ENCODE measurements at places on chromosomes 11 and 22. TPM values are rescaled to one million over a fixed set of nuclear protein-coding genes. Genes with fewer than 3 reads are reported as not detected.
A peak's percentile ranks its signal among the peaks of the same experiment; 100 is the strongest.

DNA sequence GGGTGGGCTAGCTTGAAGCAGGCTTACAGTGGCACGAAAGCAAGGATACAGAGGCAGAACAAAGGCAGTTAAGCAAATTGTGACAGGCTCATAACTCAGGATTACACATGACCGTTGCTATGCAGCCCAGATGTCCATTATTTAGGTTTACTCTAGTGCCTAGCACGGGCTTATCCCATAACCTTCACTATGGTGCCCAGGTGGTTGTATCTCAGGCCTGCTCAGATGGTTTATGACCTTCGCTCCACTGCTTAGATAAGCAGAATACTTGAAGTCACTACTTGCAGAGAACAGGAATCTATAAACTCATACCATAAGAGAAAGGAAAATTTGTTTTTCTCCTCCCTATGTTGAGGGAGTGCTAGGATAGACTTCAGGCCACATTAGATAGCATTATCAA, 9.0 kb downstream of the OR6M1 start:
- H3K27me3 ChIP-seq = no peaks in the 10 kb centered on the region
- no peak overlapping the region for H3K27ac ChIP-seq

- H3K4me3 ChIP-seq = no peak overlapping the region
- H3K27ac ChIP-seq = no peak overlapping the region
- no peaks in the 10 kb centered on the region for H3K36me3 ChIP-seq
- no peaks in the 10 kb centered on the region for H3K27me3 ChIP-seq
These were observed 6.3 kb downstream of the ARHGEF17 start for GRCh38 chr11:73314117-73314961.

DNA sequence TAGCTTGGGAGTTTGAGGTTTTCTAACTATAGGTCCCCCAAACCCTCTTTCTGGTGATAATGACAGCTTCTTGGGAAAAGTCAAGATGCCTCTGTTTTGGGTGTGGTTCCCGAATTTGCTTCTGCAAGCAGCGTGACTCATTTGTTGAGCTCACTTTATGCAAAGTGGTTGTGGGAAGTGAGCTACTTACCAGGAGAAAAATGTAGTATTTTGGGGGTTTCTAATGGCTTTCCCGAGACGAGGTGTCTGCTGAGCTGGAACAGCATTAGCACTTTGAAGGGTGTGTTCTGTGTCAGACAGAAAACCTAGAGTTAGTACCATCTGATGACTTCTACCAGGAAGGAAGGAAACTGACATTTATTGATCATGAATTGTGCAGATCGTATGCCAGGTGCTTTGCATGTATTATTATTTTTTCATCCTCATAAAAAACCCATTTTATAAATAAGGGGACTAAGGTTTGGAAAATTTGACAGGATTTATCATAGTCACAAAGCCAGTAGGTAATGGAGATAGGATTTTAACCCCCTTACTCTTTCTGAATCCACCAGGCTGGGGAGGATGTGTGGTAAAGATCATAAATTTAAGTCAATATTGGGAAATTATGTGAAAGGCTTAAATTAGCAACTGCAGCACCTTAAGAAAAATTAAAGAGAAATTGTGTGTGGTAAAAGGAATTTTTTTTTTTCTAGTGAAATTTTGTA, 108.8 kb upstream of the CD44 start:
- peak overlapping the region; percentile 46 for H3K27ac ChIP-seq
- peaks cover 44% of the 10 kb centered on the region for H3K4me1 ChIP-seq
- H3K36me3 ChIP-seq = no peaks in the 10 kb centered on the region
- peak overlapping the region; percentile 16 for H3K4me3 ChIP-seq
- H3K27me3 ChIP-seq = no peaks in the 10 kb centered on the region

DNA sequence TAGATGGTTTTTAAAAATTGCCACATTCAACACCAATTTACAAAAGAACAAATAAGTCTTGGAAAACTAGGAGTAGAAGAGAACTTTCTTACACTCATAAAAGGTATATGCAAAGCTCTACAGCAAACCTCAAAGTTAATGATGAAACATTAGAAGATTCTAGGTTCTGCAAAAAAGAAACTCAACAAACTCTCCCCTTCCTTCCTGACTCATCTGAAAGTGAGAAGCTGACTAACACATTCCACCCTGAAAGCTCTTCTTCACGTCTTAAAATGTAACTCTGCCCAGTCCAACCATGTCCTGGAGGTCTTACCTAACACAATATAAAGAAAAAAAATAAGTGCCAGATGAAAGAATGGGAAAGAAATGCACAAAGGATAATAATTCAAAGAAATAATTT, 218.9 kb upstream of the ISX start:
- no peaks in the 10 kb centered on the region for H3K27me3 ChIP-seq
- H3K36me3 ChIP-seq = no peaks in the 10 kb centered on the region
- no peaks in the 10 kb centered on the region for H3K4me1 ChIP-seq
- DNase-seq = no peak
- no peak overlapping the region for H3K4me3 ChIP-seq

GRCh38 chr11:128678024-128678423, 15.8 kb upstream of the FLI1 start:
- no peak overlapping the region for H3K4me3 ChIP-seq
- H3K36me3 ChIP-seq = no peaks in the 10 kb centered on the region
- H3K27ac ChIP-seq = no peak overlapping the region
- peaks cover 17% of the 10 kb centered on the region for H3K4me1 ChIP-seq

- H3K4me3 ChIP-seq = no peak overlapping the region
- no peaks in the 10 kb centered on the region for H3K36me3 ChIP-seq
- no peaks in the 10 kb centered on the region for H3K27me3 ChIP-seq
- no peaks in the 10 kb centered on the region for H3K4me1 ChIP-seq
- DNase-seq = no peak
These were observed 823 bp upstream of the MUC15 start for GRCh38 chr11:26572770-26573402.

DNA sequence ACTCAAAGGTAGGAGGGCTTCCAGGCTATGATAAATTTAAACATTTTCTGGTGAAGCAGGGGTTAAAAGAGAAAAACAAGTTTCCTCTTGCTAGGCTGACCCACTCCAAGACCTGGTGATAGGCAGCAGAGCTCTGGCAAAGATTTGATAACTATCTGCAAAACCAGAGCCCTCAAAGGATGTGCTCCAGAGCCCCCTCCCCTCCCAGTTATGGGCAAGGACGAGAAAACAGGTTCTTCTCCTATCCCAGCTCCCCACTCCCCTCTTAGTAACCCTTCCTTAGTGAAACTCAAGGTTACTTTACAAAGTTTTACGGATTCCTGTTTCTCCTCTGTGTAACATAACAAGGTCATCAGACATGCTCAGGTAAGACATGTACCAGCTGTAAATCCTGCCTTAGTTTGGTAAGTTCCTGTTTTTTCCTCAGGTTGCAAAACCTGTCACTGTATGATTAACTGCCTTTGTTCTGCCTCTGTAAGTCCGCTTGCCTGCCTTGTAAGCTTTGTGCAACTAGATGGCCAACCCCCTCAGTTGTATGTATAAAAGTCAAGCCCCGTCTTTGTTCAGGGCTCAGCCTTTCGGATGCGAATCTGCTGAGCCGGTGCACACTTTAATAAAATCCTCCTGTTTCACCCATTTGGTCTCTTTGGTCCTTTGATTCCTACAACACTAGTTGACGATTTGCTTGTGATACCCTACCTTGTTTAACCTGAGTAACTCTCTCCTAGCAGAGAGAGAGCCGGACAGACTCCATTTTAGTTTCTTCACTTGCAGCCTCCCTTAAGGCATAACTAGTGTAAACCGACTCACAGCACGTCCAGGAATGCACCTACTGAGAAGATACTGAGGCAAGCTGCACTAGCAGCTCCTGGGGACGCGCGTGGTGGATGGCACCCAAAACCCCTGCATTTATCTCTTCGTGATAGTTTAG, 13.9 kb downstream of the APOBEC3H start:
- H3K36me3 ChIP-seq = no peaks in the 10 kb centered on the region
- H3K4me1 ChIP-seq = peaks cover 4% of the 10 kb centered on the region
- no peak for DNase-seq
- no peaks in the 10 kb centered on the region for H3K27me3 ChIP-seq
- no peak overlapping the region for H3K4me3 ChIP-seq
- no peak overlapping the region for H3K27ac ChIP-seq

DNA sequence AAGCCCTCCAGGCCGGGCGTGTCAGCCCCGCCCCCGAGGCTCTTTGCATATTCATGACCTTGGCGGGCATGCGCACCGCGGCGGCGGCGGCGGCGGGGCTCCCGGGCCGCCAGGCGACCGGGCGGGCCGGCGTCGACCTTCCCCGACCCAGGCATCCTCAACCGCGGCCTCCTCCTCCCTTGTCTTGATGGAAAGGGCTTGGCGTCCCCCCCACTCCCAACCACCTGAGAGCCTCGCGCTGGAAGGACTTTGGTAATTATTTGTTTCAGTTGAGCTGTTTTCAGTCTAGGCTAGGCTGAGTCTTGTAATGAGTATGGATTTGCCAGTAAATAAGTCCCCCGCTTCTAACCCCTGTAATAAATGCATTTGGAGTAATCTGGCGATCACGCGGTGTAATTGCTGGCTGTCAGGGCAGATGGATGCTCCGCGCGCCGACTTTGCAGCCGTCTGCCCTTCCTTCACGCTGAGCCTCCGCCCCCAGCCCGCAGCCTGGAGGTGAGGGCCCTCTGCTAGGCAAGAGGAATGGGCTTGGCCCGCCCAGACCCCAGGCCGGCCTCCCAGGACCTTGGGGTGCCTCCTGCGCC, 25.2 kb downstream of the FLRT1 start:
- H3K36me3 ChIP-seq = no peaks in the 10 kb centered on the region
- no peaks in the 10 kb centered on the region for H3K27me3 ChIP-seq
- H3K27ac ChIP-seq = no peak overlapping the region
- peak; percentile 50 for DNase-seq

GRCh38 chr22:44445731-44446130, 52.3 kb downstream of the RTL6 start:
- no peaks in the 10 kb centered on the region for H3K27me3 ChIP-seq
- no peaks in the 10 kb centered on the region for H3K36me3 ChIP-seq
- H3K4me3 ChIP-seq = no peak overlapping the region
- H3K4me1 ChIP-seq = no peaks in the 10 kb centered on the region
- H3K27ac ChIP-seq = no peak overlapping the region

CST6 gene
- total RNA-seq = not detected

BBOX1 gene
- not detected for total RNA-seq

KCNA4 gene
- total RNA-seq = not detected

SMTNL1 gene
- total RNA-seq = not detected

CSKMT gene
- 31.4 TPM for total RNA-seq

Data from CD4-positive, alpha-beta memory T cell (primary cell).